Fibroblast of skin of right biceps (primary cell): ENCODE measurements at places on chromosomes 7 and 10.

- no peak for DNase-seq
Observed at GRCh38 chr10:61548364-61548763, 95.2 kb upstream of the TMEM26 start.

GRCh38 chr7:20661884-20662283 lies 46.4 kb downstream of the ABCB5 start:
- no peak for DNase-seq

- no peak for DNase-seq
Observed at GRCh38 chr7:50854831-50855230, 72.1 kb upstream of the GRB10 start.

DNA sequence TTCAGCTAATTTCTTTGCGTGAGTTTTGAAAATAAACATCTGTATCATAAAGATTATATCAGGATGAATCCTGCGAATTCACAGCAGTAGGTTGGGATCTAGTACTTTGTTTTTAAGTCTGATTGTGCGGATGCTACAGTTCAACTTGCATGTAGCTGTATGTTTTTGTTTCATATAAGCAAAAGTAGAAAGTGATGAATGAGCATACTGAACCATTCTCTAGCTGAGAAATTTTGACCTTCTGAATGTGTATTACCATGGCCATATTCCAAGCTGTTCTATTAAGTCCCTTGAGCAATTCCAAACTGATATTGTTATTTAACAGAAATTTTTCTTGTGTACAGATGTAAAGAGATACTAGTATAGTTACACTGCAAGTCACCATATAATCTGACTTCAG lies 358.8 kb upstream of the MEOX2 start:
- DNase-seq: no peak

GRCh38 chr10:77251297-77252013 lies 386.2 kb downstream of the KCNMA1 start:
- DNase-seq: peak; percentile 58

GRCh38 chr10:132711613-132712121 lies 74.3 kb downstream of the NKX6-2 start:
- DNase-seq: no peak

DNA sequence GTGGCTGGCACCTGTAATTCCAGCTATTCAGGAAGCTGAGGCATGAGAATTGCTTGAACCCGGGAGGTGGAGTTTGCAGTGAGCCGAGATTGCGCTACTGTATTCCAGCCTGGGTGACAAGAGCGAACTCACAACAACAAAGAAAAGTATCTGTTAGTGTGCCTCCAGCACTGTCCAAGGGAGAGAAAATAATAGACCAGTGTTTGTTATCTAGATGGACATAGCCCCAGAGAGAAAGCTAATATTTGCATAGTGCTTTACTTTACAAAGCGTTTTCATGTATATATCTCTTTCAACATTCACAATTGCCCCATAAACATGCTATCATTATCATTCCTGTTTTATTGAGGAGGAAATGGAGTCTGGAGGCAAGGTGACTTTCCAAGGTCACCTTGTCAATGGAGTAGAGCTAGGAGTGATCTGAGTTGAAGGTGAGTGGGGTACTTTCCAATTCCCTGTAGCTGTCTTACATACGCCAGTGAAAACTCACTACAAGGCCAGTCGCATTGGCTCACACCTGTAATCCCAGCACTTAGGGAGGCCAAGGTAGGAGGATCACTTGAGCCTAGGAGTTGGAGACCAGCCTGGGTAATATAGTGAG lies 49.7 kb upstream of the KIF5B start:
- no peak for DNase-seq

DNA sequence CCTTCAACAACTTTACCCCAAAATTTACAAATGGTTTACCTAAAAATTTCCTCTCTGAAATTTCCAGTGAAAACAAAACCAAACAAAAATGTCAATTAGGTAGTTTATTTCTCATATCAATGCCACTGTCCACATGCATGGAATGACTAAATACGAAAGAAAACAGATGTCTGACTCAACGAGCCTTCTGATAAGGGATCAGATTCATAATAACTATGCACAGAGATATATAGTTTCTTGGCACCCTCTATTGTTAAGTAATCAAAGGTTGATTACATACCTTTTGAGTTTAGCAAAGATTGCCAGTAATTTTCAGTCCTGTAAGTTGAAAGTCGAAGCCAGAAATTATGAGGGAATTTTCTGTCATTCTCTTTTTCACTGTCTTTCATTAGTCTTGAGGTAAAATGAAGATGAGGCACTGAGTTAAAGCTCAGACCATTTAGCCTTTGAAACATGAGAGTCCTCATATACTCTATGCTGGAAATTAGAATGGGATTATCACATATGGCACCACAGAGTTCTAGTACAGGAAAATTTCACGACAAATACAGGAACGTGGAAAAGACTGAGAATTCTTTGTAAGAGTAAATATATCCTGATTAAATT lies 519.1 kb upstream of the ANKRD30A start:
- peak; percentile 12 for DNase-seq
